Stromal cell of bone marrow (primary cell): ENCODE measurements at places on chromosomes 1 and 21.
A peak's percentile ranks its signal among the peaks of the same experiment; 100 is the strongest.

DNA sequence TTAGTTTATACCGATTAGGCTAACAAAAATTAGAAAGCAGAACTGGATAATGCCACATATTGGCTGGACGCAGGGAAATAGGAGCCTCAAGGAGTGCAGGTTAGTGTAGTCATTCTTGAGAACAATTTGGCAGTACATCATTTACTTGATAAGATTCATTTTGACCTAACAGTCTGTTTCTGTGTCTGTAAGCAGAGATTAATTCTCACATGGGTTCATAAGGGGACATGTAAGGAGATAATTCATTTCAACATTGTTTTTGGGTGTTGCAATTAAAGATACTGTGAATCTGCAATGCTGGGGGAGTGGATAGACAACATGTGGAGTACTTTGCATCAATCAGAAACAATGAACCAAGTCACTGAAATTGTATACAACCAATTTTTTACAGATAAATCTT, 32.0 kb downstream of the AGO3 start:
- no peak for DNase-seq

GRCh38 chr1:163701783-163702374, 380.1 kb downstream of the NUF2 start:
- no peak for DNase-seq

- no peak for DNase-seq
These were observed 722 bp downstream of the NPHP4 start for GRCh38 chr1:5991381-5992025.

DNA sequence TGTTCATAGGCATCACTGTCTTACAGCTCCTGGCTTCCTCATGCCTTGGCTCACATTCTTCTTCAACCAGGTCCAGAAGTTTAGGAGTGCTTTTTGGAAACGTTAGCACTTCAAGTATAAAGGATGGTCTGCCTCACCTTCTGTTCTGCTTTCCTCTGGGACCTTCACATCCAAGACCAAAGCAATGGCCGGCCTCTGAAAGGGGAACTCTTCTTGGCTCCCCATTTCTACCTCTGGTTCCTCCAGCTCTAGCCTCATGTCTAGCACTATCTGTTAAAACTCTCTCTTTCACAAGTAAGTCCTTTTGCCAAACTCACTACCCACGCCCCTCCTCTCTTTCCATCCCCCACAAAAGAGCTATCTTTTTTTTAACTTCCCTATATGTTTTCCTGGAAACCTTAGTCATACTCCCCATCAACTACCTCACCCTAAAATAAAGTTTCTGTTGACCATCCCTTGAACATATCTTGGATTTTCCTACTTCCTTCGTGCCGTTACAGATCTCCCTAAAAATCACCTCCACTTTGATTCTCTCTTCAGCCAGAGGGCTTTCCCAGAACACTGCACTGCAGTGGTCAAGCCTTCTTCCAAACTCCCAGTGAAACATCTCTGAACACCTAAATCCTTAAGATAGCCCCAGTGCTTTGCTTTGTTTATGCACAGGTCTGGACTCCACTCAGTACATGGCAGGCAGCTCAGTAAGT, 7.9 kb downstream of the SORT1 start:
- no peak for DNase-seq

- no peak for DNase-seq
These were observed 113.9 kb downstream of the ADSS2 start for GRCh38 chr1:244337839-244338238.

DNA sequence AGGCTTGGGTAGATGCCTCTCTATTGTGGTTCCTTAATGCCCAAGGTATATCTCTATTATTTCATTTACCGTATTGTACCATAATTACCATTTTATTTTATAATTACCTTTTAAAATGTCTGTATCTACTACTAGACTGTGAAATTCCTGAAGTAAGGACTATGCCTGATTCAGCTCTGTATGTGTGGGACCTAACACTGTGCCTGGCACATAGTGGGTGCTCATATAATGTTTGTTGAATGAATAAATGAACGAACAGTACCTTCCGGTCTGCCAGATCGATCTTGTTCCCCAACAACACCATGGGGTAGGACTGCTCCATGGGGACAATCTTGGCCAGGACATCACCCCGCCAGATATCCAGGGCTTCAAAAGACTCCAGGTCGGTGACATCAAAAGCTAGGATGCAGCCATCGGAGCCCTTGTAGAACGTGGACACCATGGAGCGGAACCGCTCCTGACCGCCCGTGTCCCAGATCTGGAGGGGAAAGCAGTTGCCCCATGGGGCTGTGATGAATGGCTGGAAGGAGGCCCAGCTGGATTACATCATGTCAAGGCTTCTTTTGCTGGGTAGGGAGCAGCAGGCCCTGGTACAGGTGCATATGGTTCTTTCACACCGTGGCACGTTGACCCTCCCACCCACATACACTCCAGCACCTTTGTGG, 10.8 kb downstream of the RAB7B start:
- DNase-seq = no peak

DNA sequence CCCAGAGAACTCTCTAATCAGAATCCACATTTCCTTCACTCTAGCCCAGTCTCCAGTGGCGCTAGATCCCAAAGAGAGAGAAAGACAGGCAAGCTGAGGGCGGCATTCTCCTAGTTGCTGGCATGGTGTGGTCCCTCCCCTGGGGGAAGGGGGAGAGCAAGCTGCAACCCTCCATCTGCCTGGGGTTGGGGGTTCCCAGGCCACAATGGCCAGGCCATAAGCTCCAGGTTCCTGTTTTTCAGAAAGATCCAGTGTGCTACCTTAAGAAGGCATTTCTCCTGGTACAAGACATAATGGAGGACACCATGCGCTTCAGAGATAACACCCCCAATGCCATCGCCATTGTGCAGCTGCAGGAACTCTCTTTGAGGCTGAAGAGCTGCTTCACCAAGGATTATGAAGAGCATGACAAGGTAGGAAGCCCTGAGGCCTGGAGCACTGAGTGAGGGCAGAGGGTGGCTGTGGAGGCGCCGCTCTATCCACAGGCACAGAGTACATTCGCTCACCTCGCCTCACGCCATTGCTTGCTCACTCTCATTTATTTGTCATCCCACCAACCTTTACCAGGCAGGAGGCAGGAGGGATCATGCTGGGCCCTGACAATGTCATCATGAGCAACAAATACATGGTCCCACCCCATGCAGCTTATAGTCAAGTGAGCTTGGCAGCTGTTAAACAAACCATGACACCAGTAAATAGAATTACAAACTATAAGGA, 6.6 kb downstream of the CSF1 start:
- no peak for DNase-seq

DNA sequence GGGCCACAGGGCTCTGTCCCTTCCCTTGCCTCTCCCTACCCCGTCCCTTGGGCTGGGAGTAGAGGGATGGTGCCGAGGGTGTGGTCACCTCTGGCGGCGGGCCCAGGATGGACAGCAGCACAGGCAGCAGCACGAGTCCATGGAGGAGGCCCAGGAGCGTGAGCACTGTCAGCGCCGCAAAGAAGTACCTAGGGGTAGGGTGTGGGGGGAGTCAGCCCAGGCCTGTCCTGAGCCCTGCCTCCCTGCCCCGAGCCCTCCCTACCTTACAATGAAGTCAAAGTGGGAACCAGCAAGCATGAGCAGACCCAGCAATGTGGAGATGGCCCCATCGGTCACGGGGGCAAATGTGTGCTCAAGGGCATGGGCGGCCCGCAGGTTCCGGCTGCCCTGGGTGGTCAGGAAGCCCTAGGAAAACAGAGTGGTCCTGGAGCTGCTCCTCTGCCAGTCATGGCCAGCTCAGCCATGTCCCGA, 14.7 kb downstream of the BTBD19 start:
- DNase-seq = no peak

DNA sequence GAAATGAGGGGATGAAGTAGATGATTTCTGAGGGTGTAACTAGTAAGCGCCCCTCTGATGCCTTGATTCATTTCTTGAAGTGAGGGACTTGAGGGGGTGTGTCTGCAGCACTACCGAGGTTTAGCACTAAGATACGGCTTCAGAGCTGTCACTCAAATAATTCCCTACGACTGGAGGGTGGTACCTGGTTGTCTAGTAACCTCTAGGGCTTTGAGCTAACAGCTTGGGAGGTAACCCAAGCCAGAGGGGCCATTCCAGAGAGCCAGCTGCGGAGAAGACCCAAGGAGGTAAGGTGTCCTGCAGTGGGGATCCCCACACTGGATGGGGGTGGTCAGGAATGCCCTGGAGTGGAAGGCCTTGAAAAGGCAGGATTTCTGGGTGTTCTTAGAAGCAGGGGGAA, at the start of gene TTC24:
Gene TTC24, plus strand, starts transcription at position 252 of the 400 bp plus-strand sequence. CDS start 1,642 bp downstream, outside the sequence.
- no peak for DNase-seq

DNA sequence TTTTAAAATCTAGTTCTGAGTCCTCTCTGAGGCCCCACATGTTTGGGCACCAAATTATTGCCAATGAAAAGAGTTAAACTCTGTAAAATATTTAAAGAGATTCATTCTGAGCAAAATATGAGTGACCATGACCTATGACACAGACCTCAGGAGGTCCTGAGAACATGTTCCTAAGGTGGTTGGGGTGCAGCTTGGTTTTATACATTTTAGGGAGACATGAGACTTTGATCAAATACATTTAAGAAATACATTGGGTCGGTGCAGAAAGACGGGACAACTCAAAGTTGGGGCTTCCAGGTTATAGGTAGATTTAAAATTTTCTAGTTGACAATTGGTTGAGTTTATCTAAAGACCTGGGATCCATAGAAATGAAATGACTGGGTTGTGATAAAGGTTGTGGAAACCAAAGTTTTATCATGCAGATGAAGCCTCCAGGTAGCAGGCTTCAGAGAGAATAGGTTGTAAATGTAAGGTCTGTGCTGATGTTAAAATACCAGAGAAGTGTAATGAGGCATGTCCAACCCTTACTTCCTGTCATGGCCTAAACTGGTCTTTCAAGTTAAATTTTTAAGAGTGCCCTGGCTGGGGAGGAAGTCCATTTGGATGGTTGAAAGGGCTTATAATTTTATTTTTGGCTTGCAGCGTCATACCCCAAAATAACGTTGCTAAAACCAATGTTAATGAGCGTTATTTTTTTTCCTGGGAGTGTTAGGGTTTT, 274.9 kb downstream of the NUF2 start:
- no peak for DNase-seq

GRCh38 chr1:84171481-84171880, 27.4 kb downstream of the PRKACB start:
- no peak for DNase-seq

DNA sequence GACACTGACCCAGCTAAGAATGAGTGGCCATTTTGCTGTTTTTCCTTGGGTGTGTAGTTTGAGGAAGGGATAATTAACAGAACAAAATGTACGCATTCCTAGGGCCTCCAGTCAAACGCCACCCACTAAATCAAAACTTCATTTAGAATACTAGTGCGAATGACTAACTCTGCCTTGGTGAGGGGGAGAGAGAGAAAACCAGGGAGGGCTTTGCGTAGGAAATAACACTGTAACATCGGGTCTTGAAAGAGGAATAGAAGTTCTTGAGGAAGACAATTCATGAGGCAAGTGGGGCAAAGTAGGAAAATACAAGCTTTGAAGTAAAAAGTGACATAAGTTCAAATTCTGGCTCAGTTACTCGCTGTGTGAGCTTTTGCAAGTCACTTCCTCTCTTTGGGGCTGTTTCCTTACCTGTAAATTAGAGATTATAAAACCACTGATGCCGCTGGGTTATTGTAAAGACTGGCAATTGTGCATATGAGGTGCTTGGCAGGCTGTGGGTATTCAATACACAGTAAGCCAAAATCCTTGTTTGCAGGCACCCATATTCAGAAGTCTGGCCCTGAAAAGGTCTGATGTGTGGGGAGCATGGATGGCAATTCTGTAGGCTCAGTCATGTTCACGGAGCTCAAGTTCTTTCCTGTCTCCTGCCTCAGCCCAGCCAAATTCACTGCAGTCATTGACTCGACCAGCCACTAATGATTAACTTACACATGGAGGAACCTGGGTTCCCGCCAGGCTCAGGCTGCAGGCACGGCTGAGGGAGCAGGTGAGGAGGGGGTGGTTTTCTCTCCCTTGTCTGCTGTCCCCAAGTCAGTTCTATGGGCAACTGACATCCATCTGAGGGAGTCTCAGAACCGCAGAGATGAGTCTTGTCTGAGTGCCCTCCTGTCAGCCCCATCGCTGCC, 140.3 kb upstream of the CSF3R start:
- DNase-seq = no peak

- no peak for DNase-seq
These were observed 14.5 kb downstream of the LAPTM5 start for GRCh38 chr1:30742963-30743559.

GRCh38 chr1:18629659-18630510, 761 bp upstream of the PAX7 start:
- DNase-seq = no peak

DNA sequence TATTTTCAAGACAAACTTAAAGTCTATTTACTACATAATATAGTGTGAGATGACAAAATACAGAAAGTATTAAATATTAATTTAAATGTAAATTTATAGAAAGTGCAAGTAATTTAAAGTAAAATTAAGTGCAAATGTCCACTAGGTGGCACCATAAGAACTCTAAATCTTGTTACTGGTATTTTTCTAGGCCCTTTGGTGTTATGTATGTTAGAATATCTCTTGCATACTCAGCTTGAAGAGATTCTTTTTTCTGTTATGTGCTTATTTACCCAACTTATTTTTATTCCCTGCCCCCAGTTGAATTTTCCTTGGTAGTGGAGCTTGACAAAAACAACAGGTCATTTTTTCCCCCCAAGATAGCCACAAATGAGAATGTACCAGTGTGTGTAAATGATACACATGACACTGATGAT, 71.5 kb downstream of the RPS6KC1 start:
- DNase-seq = peak; percentile 20

DNA sequence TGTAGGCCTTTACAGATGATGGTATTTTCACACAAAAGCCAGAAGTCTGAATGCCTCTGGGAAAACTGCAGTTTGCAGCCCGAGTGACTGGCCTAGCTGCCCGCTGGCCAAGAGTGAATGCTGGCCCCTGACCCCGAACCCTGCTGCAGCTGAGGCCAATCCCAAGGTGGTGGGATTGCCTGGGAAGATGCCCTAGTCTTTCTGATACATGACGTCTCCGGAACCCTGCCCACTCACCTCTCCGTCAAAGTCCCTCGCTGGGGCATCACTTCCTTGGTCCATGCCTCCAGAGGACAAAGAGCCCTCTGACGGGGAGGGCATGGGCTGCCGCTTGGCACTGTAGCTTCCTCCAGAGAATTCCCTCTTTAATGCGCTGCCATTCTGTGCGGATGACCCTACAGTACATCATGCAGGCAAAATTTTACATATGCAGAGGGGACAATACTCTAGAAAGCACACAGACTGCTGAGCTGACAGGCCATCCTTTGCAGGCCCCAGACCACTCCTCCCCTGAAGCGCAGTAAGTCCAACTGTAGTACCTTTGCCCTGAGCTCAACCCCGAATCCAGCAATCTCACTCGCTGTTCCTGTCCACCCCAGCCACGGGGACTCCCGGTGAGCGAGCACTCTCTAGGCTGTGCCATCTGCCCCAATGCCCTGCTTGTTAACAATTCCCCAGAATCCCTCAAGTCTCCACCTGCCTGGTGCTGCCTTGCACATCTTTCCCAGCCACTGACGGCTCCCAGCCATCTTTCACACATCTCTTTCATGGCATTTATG, 54.7 kb downstream of the COQ8A start:
- no peak for DNase-seq

DNA sequence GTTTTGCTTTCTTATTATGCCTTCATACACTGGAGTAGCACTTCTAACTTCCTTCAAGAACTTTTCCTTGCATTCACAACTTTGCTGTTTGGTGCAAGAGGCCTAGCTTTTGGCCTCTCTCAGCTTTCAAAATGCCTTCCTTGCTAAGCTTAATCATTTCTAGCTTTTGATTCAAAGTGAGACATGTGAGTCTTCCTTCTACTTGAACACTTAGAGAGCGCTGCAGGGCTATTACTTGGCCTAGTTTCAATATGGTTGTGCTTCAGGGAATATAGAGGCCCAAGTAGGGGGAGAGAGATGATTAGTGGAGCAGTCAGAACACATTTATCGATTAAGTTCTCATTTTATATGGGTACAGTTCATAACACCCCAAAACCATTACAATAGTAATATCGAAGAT, 12.4 kb downstream of the ANGEL2 start:
- no peak for DNase-seq
